ENCODE measurements at places on chromosomes 13 and 19. TPM values are rescaled to one million over a fixed set of nuclear protein-coding genes. Genes with fewer than 3 reads are reported as not detected.

ZNF587B gene
- 15.7 TPM for total RNA-seq

PRKCG gene
- total RNA-seq: not detected

NRTN gene
- 0.50 TPM for total RNA-seq

ZNF471 gene
- total RNA-seq: 5.0 TPM

ZNF296 gene
- 0.17 TPM for total RNA-seq

TUBB4A gene
- not detected for total RNA-seq

ZNF417 gene
- 25.1 TPM for total RNA-seq

AP1M2 gene
- not detected for total RNA-seq

ZNF837 gene
- 3.2 TPM for total RNA-seq

FGF22 gene
- not detected for total RNA-seq

PNMA8A gene
- 2.5 TPM for total RNA-seq

RB1 gene
- total RNA-seq: 19.2 TPM

IRGC gene
- total RNA-seq: not detected

RGS9BP gene
- 0.83 TPM for total RNA-seq

C13orf46 gene
- 0.50 TPM for total RNA-seq

ZNF285 gene
- 9.5 TPM for total RNA-seq

MEIS3 gene
- 61.9 TPM for total RNA-seq

NKG7 gene
- not detected for total RNA-seq

FLT3 gene
- total RNA-seq: not detected

OR7A5 gene
- not detected for total RNA-seq

ADPRHL1 gene
- total RNA-seq: 1.0 TPM

ZNF443 gene
- 2.0 TPM for total RNA-seq

PRR20C gene
- total RNA-seq: not detected

RXFP2 gene
- not detected for total RNA-seq

MISP3 gene
- total RNA-seq: 0.15 TPM

EMC10 gene
- 58.7 TPM for total RNA-seq

ZNF723 gene
- not detected for total RNA-seq

B9D2 gene
- total RNA-seq: 2.8 TPM

RCBTB1 gene
- 39.7 TPM for total RNA-seq

F10 gene
- 33.4 TPM for total RNA-seq

OR10H1 gene
- total RNA-seq: not detected

NOVA2 gene
- not detected for total RNA-seq

GRIN3B gene
- total RNA-seq: 2.3 TPM

KISS1R gene
- total RNA-seq: not detected

CEACAM8 gene
- not detected for total RNA-seq

ANGPTL4 gene
- 6.9 TPM for total RNA-seq

UPF3A gene
- total RNA-seq: 28.5 TPM

SLC44A2 gene
- total RNA-seq: 45.3 TPM

TSSK6 gene
- 4.5 TPM for total RNA-seq

RAB20 gene
- 8.3 TPM for total RNA-seq

ZNF428 gene
- total RNA-seq: 27.8 TPM

DENND1C gene
- not detected for total RNA-seq

DYRK1B gene
- 17.7 TPM for total RNA-seq

RNF126 gene
- total RNA-seq: 24.1 TPM

AP2S1 gene
- total RNA-seq: 172 TPM

Data from smooth muscle cell of trachea (primary cell).